HTR-8/SVneo (cell line): ENCODE measurements at places on chromosomes 3 and 15.

- no peak for DNase-seq
These were observed 35.2 kb upstream of the GLCE start for GRCh38 chr15:69125236-69125635.

GRCh38 chr15:61459785-61460707 is 230.9 kb upstream of the RORA start:
- DNase-seq: no peak

DNA sequence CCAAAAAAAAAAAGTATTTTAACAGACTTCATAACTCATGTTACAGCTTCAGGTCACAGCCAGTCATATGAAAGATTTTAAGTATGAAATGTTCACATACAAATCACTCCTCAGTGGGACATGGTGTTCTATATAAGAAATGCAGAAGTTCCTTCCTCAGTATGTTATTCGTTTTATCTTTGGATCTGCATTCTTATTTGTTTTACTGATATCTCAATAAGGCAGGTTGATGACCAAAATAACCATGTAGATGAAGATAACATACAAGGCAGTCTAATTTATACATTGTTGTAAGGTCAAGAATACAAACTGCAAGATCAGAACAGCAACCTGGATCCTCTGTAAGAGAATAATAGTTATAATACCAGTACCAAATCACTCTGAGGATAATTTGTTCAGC is 75.6 kb downstream of the CHAC1 start:
- DNase-seq: no peak

GRCh38 chr15:81373775-81374395 is at the start of gene TMC3:
TSS of gene TMC3 (minus strand) at chr15:81374213. CDS start at chr15:81374077, 136 bp downstream.
- no peak for DNase-seq

- no peak for DNase-seq
These were observed 169.9 kb downstream of the AKAP13 start for GRCh38 chr15:85550283-85550682.

GRCh38 chr3:127747751-127748521 is 74.4 kb downstream of the MGLL start:
- peak; percentile 53 for DNase-seq

GRCh38 chr3:18393906-18394305 is 31.2 kb downstream of the SATB1 start:
- no peak for DNase-seq

GRCh38 chr3:142285083-142285517 is 59.7 kb upstream of the GK5 start:
- no peak for DNase-seq

DNA sequence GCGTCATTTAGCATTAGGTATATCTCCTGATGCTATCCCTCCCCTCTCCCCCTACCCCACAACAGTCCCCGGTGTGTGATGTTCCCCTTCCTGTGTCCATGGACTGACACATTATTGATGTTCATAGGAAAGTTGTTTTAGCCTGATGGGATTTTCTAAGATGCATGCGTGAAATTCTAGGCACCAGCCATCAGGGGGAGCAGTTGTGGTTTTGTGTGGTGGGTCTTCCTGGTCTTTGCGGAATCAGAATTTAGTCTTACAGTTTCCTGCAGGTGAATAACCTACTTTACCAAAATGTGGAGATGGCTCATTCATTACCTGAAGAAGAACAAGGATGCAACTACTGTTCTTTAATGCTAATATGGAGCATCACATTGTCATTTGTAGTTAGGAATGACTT is 455.0 kb upstream of the THBS1 start:
- peak; percentile 40 for DNase-seq

DNA sequence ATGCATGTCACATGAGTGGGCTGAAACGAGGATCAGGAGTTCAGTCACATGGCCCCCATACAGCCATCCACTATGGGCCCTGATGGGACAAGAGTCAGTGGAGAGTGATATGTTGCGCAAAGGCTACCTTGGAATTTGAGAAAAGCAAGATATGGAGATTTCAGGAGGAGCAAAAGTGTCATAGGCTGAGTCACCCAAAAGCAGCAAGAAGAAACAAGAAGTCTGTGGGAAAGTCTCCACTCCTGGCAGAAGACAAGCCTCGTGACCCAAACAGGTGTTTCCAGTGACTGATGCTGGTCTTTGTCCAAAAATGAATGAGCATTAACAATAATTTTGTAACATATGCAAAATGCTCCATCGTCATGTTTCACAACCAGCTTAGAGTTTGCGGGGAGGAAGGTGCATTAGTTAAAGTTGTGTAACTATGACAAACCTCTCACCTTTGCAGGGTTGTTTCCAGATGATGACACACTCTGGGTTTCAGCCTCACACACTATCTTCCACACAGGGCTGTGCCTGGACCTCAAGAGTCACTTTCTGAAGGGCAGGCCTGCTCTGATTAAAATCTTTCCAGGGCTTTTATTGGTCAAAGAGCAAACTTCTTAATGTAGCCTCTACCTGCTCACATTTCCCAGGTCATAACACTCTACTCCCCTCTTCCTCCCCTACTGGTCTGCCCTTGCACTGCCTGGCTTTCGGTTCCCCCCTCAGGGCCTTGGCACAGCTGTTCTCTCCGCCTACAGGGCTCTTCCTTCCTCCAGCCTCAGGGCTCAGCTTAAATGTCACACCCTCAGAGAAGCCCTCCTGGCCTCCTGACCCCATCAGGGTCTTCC is 3.9 kb upstream of the DNASE1L3 start:
- DNase-seq: no peak

DNA sequence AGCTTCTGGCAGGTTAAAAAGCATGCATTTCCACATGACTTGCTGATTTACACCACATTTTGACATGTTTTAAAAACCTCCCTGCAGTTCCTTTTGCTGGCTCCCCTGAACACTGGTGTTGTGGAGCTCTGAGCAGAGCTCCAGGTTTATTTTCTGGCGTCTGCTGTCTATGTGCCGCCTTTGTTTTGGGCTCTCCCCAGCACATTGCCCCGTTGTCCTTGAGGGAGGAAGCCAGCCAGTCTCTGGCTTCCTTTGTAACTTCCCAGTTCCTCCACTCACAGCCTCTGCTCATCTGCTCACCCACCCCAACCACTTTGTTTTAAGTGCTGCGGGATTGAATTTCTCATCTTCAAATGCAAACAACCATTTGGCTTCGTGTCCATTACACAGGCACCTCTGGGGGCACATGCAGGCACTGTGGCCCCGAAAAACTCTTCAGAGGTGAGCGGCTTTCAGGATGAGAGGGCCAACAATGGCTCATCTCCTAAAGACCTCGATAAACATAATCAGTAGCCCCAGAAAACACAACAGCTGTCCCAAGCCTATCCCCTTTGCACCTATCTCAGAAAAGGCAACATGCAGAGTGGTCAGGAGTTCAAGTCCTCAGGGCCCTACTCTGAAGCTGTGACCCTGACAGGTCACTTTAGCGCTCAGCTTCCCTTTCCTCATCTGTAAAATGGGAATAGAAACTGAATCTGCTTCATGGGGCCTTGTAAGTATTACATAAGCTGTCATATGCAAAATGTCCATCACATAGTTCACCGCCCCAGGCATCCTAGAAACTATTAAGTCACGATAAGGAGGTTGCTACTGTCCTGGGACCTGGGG is 1.3 kb upstream of the MEF2A start:
- DNase-seq: no peak

GRCh38 chr3:163513149-163513657 is 1565.1 kb downstream of the SI start:
- DNase-seq: no peak

- no peak for DNase-seq
These were observed 14.8 kb upstream of the OR5H1 start for GRCh38 chr3:98115717-98116116.

DNA sequence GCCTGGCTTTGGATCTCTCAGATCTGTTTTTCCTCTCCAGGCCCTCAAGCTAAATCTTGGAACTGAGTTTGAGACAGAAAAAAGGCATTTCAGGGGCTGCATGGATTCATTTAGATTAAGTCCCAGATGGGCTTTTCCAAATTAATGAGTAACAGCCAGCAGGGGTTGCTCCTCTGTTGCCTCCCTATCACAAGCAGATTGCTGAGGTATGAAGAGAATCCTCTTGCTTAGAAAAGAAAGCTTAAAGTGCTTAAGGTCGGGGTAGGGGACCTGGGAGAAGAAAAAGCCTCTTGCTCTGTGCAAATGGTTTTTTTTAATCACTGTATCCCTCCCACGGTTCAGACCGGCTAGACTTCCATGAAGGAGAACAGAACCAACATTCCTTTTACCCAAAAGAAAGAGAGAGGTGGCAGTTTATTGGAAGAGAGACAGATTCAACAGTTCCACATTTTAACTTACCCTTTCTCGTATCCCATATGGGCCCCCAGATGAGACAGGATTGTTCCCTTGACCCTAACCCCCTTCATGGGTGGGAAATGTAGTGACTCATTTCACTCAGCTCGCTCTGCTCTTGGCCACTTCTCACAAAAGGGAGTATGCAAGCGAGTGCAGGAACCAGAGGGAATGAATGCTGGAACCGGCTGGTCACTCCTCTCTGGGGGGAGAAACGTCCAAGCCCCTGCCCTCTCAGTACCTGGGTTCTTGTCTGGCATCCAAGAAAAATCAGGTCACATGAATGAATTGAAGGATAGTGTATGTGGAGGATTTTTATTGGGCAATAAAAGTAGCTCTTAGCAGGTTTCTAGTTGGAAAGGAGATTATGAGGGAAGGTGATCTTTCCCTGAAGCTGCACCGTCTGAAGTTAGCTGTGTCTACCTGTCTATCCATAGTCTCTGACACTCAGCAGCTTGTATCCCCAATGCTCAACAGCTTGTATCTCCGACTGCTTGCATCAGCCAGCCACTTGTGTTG is 745.2 kb downstream of the SI start:
- DNase-seq: no peak

GRCh38 chr3:15185404-15185803 is 20.6 kb upstream of the CAPN7 start:
- DNase-seq: no peak

- no peak for DNase-seq
These were observed 85.6 kb upstream of the ACP3 start for GRCh38 chr3:132231633-132232032.
